HAP-1 (cell line): ENCODE measurements at places on chromosomes 6 and 20.

DNA sequence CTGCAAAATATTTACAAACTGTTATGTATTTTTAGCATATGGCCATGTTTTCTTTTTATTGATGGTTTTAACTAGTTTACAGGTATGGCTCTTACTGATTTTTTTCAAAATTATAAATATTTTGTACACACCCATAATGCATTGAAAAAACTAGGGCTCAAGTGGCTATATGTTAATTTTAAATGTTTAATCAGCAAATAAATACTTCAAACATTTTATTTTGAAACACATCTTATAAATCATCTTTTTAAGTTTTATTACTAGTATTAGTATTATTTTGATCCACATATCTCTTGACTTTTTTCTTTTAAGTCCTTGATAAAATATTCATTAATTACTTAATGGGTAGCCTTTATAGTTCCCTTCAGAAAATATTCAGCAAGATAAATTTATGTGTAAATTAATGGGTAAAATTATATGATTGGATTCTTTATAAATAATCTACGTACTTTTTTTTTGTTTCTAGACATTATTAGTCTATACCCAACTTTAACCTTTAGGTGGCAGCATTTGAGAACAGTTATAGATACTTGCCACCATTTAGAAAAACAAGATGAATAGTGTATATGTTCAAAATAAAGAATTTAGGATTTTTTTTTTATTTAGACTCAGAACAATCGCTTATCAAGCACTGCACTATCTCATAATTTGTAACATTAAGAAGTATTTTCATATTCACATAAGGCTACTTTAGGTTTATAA is 241.9 kb downstream of the ADGRB3 start:
- DNase-seq = peak; percentile 59

- peak; percentile 92 for DNase-seq
These were observed 156.0 kb downstream of the RFPL4B start for GRCh38 chr6:112503091-112503596.

GRCh38 chr6:106882601-106883518 is 91.7 kb downstream of the CD24 start:
- no peak for DNase-seq

- DNase-seq = no peak
These were observed 163.3 kb upstream of the MARCKS start for GRCh38 chr6:113693851-113694250.

DNA sequence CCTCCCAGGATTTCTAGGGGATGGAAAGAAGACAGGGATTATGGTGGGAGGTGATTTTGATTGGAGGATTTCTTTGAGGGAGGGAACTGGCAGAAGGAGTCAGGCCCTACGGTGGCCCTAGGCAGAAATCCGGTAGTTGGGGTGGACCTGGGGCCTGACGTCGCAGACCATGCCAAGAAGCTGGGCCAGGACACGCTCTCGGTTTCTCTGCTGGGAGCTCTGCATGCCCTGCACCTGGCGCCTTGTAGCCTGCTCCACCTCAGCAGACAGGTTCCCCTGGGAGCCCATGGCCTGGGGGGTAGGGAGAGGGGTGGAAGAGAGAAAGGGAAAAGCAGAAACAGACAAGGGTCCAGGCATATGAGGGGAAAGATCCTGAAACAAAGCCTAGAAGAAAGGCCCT is 1.1 kb downstream of the ATP6V1G2 start:
- no peak for DNase-seq

GRCh38 chr6:13992417-13993055 is 67.8 kb downstream of the RNF182 start:
- DNase-seq = no peak

DNA sequence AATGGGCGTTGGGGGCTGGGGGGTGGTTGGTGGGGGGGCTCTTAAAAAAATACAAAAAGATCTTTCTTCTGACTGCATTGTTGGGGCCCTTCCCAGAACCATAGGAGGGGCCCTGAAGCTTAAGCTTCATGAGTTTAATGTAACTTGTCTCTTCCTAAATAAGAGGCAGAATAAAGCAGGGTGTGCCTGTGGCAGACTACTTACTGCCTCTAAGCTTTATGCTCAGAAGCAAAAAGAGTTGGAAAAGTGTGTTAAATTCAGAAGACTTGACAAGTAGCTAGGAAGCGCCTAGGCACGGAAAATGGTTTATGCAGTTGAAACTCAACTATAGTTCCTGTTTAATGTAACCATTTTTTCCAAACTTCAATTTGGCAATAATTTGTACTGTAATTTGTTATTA is 44.5 kb downstream of the TIAM2 start:
- DNase-seq = no peak

DNA sequence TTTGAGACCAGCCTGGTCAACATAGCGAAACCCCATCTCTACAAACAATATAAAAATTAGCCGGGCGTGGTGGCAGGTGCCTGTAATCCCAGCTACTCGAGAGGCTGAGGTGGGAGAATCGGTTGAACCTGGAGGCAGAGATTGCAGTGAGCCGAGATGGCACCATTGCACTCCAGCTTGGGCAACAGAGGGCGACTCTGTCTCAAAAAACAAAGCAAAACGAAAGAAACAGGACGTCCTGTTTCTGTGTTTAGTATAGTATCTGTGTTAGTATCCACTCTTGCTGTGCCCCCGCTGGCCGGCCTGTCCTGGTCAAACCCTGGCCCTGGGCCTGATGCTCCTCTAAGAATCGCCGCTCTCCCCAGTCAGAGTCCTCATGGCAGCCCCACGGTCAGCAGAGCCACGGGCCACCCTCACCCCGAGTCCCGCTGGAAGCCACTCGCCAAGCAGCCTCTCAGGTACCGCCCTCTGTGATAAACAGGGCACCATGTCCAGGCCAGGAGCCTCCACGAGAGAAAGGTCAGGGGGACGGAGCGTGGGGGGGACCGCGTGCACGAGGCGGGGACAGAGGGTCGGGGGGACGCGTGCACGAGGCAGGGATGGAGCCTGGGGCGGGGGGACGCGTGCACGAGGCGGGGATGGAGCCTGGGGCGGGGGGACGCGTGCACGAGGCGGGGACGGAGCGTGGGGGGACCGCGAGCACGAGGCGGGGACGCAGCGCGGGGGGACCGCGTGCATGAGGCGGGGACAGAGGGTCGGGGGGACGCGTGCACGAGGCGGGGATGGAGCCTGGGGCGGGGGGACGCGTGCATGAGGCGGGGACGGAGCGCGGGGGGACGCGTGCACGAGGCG is 384.5 kb downstream of the SMOC2 start:
- DNase-seq = no peak

DNA sequence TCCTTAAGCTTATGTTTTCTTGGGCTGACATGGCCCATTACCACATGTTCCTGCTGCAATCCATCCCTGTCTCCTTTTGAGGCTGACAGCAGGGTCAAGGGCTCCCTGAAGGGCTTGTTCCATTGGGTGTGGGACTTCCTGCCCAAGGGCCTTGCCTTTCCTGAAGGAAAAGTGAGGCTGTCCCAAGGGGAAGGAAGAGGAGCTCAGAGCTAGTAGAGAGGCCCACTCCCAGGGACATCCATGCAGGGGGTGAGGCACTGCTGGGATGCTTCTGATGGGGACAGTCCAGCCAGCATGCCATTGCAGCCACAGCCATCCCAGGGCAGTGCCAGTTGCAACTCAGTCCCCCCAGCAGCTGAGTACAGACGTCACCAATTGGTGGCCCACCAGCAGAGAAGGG is 138.4 kb upstream of the FOXA2 start:
- DNase-seq = no peak

- no peak for DNase-seq
These were observed 53.2 kb downstream of the PDE7B start for GRCh38 chr6:135904666-135905065.

- peak; percentile 15 for DNase-seq
These were observed 685.4 kb downstream of the TENT5A start for GRCh38 chr6:81067057-81067456.

DNA sequence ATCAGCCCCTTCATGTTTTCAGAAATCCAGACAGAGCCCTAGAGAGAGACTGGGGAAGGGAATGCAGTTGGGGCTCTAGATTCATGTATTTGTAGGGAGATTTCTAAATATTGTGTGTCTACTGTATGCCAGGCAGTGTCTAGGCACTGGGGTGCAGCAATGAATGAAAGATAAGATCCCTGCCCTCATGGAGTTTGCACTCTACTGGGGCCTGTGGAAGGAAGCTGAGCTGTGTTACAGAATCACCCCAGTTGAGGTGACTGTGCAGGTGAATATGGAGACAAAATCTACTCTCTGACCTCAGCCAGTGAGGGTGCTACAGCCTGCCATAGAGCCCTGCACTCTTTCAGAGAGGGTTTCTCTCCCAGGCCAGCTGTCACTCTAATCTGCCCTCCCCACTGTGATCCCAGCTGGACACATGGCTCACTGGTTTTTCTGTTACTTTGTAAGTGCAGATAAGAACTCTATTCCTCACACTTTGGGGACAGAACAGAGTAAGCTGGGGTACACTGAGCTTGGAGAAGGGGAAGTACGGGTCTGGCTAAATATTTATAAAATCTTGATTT is 69.2 kb upstream of the E2F3 start:
- no peak for DNase-seq

DNA sequence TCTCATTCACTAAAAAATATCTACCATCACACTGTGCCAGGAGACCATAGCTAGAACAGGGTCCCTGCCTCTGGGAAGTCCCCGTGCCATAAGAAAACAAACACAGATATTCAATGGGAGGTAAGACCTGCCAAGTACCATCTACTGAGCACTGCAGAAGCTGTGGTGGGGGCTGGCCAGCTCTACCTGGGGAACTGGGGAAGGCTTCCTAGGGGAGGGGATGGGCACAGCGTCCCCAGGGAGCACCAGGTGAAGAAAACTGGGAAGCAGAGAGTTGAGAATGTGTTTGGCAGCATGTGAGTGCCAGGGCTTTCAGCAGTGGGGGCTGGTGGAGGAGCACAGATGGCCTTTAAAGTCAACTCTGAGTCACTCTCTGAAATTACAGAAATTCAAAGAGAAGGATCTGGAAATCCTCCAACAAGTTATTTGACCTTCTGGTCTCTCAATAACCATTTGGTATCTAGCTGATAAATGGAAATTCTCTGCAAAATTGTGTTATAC is 85.2 kb downstream of the SHLD1 start:
- DNase-seq = no peak

GRCh38 chr20:57996936-57997890 is 231.2 kb downstream of the ANKRD60 start:
- DNase-seq = no peak

DNA sequence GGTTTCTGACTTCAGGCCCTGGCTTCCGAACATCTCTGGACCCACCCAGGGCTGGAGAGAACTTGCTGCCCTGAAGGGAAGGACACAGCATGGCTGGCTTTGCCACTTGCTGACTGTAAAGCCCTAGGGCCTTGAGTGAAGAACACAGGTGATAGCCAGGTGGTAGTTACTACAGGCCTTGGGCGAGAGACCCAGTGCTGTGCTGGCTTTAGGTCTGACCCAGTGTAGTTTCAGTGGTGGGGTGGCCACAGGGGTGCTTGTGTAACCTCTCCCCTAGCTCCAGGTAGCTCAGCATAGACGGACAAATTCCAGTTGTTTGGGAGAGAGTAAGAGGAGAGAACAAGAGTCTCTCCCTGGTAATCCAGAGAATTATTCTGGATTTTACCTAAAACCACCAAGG is 27.1 kb downstream of the NCOA6 start:
- no peak for DNase-seq
